A549 treated with ZK216348 at 1 μM for 4 hours (cell line): ENCODE measurements at places on chromosomes 5 and 9. TPM values are rescaled to one million over a fixed set of nuclear protein-coding genes. Genes with fewer than 3 reads are reported as not detected.

ZNF883 gene
- total RNA-seq = 0.81 to 0.97 TPM (median 0.92 TPM) in 5 replicates

GHR gene
- total RNA-seq = 0.05 TPM in 1 of 5 replicates, not detected in the others

AK1 gene
- 37.7 to 85.9 TPM (median 77.5 TPM) in 5 replicates for total RNA-seq

PDLIM4 gene
- 0.47 to 1.2 TPM (median 0.63 TPM) in 5 replicates for total RNA-seq

PALM2AKAP2 gene
- total RNA-seq = 0.06 to 0.59 TPM (median 0.34 TPM) in 5 replicates

NUTM2G gene
- not detected in 5 replicates for total RNA-seq

SLC4A9 gene
- 0.33 TPM in 1 of 5 replicates, not detected in the others for total RNA-seq

DND1 gene
- 0.33 to 1.1 TPM (median 0.86 TPM) in 5 replicates for total RNA-seq
